ENCODE measurements at places on chromosomes 16 and 17.
A peak's percentile ranks its signal among the peaks of the same experiment; 100 is the strongest.

DNA sequence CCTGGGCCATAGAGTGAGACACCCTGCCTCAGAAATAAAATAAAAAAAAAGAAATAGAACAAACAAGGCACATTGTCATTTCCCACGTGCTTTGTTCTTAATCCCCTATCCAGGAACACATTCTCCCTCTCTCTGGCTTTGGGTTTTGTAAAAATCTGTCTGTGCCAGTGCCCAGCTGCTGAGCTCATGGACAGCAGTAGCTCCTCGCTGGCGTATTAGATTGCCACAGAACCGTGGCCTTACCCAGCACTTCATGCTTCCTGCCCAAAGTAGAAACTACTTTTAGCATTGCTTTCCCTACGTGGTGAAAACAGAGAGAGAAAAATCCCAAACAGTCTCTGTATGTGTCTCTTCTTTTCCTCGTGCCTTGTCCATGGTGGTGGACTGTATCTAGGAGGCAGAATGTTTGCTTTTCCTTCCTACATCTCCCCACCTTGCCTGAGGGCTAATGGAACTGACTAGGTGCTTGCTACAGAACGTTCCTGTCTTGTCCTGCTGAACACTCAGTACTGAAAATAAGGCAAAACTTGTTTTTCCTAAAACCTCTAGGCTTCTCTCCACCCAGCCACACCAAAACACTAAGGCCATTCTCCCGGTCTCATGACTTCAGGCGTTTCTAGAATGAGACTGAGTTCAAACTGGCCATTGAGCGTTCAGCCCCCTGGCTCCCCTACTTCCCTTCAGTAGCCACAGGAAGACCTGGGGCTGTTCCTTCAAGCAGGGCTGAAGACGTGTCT, 26.1 kb downstream of the MNT start:
- DNase-seq = no peak

DNA sequence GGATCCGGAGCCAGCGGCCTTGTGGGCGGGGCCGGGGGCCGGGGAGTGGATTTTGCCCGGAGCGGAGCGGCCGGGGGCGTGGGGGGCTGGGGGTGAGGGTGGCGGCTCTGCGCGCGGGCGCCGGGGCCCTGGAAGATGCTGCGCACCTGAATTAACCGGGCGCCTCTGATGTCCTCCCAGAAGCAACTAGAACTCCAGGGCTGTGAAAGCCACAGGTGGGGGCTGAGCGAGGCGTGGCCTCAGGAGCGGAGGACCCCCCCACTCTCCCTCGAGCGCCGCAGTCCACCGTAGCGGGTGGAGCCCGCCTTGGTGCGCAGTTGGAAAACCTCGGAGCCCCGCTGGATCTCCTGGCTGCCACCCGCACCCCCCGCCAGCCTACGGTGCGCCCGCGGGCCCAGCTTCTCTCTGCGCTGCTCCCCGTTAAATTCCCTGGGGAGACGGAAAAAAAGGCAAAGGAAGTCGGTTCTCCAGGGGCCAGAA, 549 bp downstream of the SLC26A11 start:
- DNase-seq = no peak

DNA sequence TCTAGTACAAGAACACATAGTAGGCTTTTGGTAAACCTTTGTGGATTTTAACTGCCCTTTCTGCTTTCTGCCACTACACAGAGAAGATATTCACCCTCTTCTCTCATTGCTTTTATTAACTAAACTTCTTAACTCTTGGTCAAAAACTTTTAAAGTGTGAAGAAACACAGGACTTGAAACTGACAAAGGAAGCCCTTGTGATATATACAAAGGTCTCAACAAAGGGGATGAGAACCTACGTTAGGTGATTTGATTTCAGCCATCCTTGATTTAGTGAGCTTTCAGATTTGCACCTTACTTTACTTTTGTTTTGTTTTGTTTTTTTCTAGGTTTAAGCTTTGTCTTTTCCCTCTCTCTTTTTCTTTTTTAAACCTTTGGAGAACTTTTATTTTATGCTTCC, 66.9 kb downstream of the TBX4 start:
- DNase-seq = no peak

DNA sequence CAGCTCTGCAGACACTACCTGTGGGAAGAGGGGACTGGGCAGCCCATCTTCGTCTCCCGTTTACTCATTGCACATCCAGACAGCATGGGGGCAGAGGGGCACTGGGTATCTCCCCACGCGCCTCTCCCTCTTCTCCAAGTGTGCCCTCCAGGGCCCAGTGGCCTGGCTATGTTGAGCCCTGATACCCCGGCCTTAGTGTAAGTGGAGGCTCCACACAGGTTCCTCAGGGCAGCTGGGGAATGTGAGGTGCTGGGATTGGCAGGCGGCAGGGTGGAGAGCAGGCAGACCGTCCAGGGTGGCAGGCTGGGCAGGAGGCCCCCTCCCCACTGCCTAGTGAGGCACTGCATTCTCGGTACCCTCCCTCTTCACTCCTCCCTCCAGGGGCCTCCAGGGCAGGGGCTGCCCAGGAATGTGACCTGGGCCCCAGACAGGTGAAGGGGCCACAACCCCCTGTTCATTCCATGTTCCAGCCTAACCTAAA, 13.2 kb upstream of the NAGLU start:
- DNase-seq = no peak

DNA sequence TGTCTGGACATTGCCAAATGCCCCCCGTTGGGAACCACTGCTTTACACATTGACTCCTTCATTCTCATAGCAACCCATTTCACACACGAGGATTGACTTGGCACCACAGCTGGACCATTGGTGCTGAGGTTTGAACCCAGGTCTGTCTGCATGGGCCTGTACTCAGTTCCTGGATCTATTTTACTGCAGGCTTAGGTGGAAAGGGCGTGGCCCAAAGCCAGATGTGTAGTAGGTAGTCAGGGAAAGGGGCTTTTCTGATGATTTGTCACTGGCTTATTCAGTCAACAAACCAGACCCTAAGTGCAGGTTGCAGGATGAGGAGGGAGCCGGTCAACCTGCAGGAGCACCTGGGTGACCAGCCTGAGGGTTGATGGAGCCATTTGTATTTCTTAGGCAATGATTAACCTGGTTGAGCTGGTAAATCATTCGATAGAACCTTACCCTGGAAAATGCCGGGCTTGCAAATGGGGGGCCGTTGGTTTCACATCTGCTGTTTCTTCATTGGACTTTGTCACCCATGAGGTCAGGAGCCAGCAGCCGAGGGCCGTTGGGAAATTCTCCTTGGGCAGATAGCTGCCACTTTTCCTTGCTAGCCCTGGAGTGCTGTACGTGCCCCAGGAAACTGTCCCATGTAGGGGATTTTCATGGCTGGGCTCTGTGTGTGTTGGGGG, 104.4 kb downstream of the CMIP start:
- no peak for DNase-seq

DNA sequence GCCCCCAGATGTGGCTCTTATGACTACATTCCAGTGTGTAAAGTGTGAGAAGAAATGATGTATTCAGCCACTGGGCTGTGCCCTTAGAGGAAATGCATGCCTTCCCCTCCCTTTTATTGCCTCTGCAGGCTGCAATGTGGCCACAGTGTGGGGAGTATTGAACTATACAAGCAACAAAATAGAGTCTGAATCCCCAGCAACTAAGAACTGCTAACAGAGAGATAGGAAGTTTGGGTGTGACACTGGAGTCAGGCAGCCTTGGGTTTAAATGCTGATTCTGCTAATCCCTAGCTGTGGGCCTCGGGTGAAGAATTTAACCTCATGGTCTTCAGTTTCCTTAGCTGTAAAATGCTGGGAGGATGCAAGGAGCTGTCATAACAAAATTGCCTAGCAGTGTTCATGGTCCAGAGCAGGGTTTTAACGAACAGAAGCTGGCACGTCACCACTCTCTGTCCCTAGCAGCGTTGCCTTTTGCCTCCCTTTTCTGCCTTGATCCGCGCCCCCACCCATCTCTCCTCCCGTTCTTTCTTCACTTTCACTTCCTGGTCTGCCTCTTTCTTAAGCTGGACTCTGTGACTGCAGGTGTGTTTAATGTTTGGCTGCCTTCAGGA, 50.3 kb downstream of the KPNA2 start:
- DNase-seq = peak; percentile 30

- DNase-seq = no peak
Observed at GRCh38 chr16:11604783-11605563, 18.3 kb upstream of the LITAF start.

GRCh38 chr17:43534909-43535308, 11.2 kb downstream of the ETV4 start:
- no peak for DNase-seq

GRCh38 chr16:51638339-51639135, 487.5 kb upstream of the SALL1 start:
- no peak for DNase-seq

DNA sequence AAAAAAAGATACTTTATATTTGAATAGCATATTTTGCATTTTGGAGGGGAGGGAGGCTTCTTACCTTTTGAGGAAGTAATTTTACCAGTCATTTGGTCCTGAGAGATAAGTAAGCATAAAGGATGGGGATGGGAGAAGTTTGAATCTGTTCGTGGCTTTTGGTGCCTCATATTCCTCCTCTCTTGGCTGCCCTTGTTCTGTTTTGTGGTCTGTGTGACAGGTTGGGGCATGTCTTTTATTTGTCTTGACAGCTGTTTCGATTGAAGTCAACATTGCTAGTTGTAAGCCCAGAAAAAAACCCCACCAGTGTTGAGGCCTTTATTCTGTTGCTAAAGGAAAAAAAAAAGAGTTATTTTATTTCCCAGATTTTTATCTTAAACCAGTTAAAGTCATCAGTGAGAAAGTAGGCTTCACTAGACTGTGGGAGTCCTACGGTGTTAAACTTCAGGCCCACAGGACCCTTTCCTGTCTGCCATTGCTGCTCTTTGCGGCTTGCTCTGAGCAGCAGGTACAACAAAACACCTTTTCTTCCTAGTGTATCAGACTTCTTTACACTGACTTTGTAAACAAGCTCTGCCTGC, 11.4 kb downstream of the SLC7A6 start:
- DNase-seq = no peak

DNA sequence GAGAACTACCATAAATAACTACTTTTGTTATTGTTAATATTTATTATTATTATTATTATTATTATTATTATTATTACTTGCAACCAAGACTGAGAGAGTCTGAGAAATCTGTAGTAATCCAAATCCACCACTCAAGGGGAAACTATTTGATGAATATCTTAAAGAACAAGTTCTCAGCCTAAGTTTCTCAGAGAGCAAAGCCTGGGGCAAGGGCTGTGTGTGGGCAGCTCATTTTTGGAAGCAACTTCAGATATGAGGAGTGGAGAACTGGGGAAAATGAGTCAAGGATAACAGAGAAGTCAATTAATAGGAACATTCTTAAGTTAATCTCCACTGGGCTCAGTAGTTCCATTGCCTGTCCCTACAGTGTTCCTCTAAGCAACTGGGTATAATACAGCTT, 57.1 kb upstream of the KCNJ16 start:
- no peak for DNase-seq

DNA sequence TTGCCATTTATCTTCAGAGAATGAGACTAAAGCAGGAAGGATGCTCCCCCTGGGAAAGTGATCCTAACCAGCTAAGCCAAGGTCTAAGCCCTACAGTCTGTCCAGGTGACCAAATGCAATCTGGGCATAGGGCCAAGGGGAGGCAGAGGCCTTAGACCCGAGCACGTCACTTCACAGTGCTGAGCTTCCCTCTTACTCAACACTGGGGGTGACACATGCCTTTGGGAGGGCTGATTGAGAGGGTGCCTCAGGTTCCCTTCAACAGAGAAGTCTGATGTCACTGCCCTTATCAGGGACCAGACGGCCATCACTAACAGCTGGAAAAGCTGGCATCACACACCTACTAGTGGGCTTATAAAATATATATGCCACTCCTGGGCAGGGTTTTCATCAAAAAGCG, 4.0 kb downstream of the CIAO2B start:
- no peak for DNase-seq

GRCh38 chr17:61863801-61864126, 436 bp upstream of the BRIP1 start:
- no peak for DNase-seq

DNA sequence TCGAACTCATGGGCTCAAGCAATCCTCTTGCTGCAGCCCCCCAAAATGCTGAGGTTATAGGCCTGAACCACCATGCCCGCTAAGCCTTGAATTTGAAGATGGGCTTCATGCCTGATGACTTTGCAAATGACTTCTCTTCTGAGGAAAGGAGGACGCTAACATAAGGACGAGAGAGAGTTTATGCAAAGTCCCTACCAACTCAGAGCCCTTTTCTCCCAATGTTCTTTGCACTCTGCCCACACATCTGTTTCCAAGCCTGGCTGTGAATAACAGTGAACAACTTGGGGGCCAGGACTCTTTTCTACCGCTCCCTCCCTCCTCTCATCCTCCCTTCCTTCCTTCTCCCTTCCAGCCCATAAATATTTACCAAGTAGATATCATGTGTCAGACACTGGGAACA, 8.5 kb upstream of the NPIPB2 start:
- DNase-seq = no peak

GRCh38 chr16:86929057-86929871, 350.9 kb downstream of the FOXL1 start:
- no peak for DNase-seq

DNA sequence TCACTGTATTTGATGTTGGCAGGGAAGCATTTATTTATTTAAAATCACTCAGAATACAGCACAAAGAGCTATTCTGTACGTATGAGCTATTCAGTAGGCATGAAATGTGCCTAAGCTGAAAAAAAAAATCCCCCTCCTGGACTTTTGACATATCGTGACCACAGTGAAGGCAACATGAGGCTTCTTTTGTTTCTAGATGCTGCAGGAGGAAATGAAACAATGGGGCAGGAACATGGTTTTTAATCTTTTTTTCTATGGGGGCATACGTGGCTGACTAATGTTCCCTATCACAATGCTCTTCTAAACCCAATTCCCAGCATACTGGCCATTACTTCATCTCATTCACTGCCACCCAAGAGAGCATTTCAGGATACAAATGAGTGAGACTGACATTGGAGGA, 191.0 kb upstream of the PMFBP1 start:
- no peak for DNase-seq

GRCh38 chr17:76458580-76459490, 5.9 kb upstream of the UBE2O start:
- DNase-seq = no peak

DNA sequence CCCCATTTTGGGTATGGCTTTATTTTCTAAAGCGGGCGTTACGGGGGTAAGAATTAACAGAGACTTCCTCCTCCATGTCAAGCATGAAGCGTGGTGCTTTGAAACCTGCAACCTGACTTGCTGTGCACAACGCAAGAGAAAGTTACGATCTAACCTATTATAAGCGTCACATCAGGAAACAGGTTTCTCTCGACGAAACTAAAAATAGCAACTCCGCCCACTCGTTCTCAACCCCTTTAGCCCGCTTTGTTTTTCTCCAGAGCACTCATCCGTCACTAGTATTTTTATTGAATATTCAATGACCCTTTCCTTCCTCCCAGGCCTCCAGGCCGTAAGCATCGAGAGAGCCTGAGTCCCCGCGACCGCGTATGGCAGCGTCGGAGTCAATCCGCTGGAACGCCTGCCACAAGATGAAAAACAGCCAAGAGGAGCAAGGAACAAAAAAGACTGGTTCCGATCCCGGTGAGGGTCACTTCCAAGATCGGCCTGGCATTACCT, 555 bp downstream of the NUP88 start:
- no peak for DNase-seq

- no peak for DNase-seq
Observed at GRCh38 chr16:4572715-4573114, 16.6 kb downstream of the C16orf96 start.

Data from osteocyte (in vitro differentiated cells).